ENCODE measurements at places on chromosomes 12 and 14. TPM values are rescaled to one million over a fixed set of nuclear protein-coding genes. Genes with fewer than 3 reads are reported as not detected.

EPS8 gene
- total RNA-seq: 12.7 TPM

RFX4 gene
- total RNA-seq: not detected

GPR162 gene
- 0.21 TPM for total RNA-seq

TRIM9 gene
- total RNA-seq: 0.14 TPM

SOAT2 gene
- not detected for total RNA-seq

TAS2R46 gene
- total RNA-seq: not detected

TEX52 gene
- not detected for total RNA-seq

IAPP gene
- total RNA-seq: not detected

OTUB2 gene
- total RNA-seq: 5.3 TPM

GALNT4 gene
- total RNA-seq: 4.6 TPM

TRHDE gene
- 0.78 TPM for total RNA-seq

VASH1 gene
- total RNA-seq: 1.3 TPM

PTCSC3 gene
- not detected for total RNA-seq

KRT86 gene
- total RNA-seq: not detected

HNF1A gene
- total RNA-seq: not detected

ALX1 gene
- total RNA-seq: not detected

ACVRL1 gene
- total RNA-seq: 0.35 TPM

RNASE7 gene
- total RNA-seq: 2.2 TPM

Data from airway epithelial cell (primary cell).